ENCODE measurements at places on chromosomes 12 and 14.

DNA sequence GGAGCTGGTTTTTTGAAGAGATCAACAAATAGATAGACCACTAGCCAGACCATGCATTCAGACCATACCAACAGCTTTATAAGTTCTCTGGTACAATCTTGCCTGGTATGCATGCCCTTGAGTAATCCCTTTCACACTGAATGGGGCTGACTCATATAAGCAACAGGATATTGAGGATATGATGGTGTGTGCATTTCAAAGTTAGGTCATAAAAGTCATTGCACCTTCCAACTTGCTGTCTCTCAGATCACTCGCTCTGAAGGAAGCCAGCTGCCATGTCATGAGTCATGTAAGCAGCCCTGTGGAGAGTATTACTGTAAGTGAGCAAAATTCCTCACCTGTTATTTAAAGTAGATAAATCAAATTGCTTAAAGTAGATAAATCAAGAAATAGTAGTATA is 45.0 kb upstream of the OR6J1 start:
- DNase-seq: peak; percentile 98

DNA sequence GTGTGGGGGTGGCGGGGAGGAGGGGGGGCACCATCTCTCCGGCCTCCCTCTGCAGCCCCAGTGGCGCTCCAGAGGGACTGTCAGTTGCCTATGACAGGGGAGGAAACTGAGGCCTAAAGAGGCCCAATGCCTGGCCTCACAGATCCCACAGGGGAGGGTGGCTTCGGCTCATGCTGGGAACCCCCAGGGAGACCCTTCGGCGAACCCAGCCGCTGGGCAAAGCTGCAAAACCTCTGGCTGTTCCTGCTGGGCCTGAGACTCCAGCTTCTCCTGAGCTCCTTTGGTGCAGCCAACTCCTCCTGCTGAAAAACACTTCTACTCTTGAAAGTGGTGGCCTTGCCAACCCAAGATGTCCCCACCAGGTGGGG is 170.1 kb upstream of the RTL1 start:
- no peak for DNase-seq

DNA sequence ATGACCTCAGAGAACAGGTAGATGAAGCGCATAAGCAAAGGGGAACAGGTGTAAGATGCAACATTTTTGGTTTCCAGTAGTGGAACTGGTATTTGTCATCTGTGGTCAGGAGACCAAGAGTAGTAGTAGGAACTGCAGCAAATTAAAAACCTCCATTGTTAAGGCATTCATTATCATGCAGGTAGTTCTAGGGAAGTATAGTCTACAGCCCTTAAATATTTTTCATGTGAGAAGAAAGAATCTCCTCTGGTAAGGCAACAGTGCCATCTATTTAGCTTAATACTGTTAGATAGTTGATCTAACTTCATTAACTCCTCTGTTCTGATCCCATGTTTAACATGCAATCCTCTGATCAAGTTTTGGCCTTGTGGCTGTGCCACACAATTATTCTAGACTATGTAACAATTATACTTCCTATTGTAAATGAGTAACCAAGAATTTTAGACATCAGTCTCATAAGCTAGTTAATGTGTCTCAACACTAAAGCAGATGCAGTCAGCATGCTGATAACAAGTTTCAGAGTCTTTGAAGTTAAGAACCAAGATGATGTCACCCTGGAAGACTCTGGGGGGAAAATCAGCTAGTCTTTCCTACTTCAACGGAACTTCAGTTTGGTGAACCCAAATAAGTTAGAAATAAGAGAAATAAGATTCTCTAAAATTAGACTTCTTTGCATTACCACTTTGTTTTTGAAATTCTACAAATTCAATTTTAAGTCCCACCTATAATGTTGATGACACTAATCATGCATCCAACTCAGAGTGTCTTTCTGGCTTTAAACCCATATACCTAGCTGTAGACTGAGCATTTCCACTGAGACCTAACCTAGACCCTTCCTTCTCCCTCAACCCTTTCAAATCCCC is 70.9 kb downstream of the STXBP6 start:
- DNase-seq: no peak

- no peak for DNase-seq
These were observed 34.4 kb downstream of the CDK17 start for GRCh38 chr12:96365604-96366380.

DNA sequence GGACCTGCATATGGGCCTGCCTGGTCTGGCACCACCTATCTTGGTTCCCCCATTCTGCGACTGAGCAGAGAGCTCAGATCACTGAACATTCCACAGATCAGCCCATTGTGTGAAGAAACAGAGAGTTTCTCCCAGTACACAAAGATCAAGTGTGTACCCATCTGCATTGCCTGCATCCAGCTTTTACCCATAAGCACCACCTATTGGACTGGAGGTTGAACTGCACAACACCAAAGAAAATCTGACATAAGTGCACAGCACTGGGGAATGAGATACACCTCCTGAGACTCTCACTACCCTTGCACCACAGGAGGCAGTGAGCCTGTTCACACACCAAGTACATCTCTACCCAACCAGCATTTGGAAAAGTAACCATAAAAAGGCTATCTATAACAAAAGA is 362.6 kb upstream of the CLEC14A start:
- DNase-seq: no peak

GRCh38 chr12:104866291-104866690 is 91.8 kb downstream of the SLC41A2 start:
- DNase-seq: peak; percentile 3

DNA sequence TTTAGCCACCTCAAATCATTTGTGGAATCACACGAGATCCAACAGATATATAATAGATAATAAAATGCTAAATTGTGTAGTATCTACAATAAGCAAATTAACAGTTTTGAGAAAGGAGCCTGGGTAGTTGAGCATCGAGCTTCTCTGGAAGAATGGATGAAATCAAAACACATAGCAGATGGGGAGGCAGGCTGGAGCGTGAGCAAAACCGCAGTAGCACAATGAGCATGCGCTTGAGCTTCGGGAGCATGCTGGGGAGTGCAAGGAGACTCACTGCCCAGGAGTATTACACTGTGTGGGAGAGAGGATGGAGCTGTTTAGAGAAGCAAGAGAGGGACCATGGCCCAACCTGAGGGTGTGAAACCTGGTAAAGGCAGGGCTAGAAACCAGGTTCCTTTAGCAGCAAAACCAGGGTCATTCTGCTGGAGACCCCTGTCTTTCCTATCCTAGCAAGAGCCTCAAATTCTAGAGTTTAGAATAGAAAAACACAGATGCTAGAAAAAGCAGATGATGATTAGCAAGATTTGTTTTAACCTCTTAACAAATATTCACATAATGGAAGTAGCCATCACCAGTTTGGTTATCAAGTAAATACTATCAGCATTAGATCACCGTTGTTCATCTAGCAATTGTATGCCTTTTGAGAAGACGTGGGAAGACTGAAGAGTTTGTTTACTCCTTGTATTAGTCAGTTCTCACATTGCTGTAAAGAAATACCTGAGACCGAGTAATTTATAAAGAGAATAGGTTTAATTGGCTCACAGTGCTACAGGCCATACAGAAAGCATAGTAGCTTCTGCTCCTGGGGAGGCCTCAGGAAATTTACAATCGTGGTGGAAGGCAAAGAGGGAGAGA is 484.8 kb downstream of the EGLN3 start:
- DNase-seq: no peak

DNA sequence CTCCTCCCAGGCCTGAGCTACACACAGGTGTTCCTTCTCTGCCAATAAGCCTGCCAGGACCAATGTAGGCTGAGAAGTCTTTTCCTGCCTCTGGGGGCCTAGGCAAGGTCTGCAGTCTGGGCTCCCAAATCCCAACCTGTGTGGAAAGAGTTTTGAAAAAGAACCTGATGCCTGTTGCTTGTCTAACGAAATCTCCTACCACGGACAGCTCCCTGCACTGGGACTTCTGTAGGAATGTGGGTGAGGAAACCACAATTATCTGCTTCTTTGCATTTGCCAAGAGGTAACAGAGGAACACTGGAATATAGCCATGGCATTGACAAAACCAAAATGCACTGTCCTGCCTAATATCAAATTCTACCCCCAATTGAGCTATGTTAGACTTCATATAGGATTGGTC is 877.0 kb upstream of the TMEM132C start:
- peak; percentile 81 for DNase-seq

DNA sequence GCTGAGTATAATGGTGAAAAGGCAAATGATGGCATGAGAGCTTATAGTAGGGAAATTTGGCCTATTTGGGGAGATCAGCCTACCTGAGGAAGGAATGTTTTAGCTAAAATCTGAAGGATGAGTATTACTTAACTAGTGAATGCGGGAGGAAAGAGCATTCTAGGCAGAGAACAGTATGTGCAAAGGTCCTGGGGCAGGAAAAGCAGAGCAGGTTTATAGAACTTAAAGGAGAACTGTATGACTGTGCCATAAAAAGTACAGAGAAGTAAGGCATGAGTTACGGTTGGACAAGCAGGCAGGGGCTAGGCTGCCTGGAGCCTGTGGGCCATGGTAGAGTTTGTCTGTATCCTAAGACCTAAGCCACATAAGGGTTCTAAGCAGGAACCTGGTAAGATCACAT is 21.7 kb upstream of the P2RX4 start:
- DNase-seq: no peak

DNA sequence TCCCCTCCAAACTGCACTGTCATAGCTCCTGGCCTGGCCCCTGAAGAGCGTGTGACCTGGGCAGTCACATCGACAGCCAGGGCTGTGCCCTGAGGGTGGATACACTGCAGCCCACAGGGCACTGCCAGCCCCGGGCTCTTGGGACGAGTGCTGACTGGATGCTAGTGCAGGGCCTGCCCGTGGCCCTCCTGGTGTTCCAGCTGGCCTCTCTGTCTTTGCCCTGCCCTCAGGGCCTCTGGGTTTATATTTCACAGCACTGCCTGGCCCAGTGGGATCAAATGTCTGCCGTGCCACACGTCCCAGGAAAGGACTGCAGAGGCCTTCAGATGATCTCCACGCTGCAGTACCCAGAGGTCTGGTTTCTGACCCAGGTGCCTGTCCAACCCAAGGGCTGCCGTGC is 10.1 kb upstream of the CCDC197 start:
- no peak for DNase-seq

- no peak for DNase-seq
These were observed 375 bp downstream of the FAIM2 start for GRCh38 chr12:49903351-49903699.
